ENCODE measurements at places on chromosomes 12 and 14.

GRCh38 chr14:105944632-105945610 lies 418.5 kb downstream of the TMEM121 start:
- peak; percentile 84 for DNase-seq

DNA sequence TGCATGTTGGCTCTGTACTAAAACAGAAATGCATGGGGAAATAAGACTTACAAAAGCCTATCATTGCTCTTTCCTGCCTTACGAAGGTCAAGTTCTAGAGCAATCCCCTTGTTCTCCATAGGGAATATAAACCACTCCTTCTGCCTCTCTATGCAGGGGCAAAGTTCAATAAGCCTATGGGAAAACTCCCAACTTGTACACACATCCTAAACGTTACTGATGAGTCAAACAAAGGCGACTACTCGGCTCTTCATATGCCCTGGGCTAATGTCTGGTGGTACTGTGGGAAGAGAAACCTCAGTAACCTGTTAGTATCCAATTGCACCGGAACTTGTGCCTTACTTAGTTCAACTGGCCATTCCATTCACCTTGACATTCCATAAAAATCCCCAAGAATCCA lies 32.7 kb downstream of the PRMT8 start:
- no peak for DNase-seq

GRCh38 chr14:63986789-63987533 lies 134.2 kb downstream of the SYNE2 start:
- no peak for DNase-seq

- no peak for DNase-seq
Measured at GRCh38 chr12:73678335-73678734, 859.3 kb upstream of the ATXN7L3B start.

DNA sequence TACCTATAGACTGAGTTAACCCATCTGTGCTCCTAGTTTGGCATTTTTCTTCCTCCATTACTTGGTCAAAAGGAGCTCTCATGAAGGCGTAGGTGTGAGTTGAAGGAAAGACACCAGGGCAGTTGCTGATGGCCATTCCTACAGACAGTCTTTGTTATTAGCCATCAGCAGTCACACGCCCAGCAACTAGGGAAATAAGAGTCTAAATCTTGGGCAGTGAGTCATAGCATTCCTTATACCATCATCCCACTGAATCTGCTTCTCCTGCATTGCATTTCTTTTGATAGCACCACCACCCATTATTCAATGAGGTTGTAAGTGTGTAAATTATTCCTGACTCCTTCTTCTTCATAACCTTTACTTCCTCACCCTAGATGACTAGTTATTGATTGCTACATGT lies 150.9 kb upstream of the IGF1 start:
- DNase-seq, result no peak

DNA sequence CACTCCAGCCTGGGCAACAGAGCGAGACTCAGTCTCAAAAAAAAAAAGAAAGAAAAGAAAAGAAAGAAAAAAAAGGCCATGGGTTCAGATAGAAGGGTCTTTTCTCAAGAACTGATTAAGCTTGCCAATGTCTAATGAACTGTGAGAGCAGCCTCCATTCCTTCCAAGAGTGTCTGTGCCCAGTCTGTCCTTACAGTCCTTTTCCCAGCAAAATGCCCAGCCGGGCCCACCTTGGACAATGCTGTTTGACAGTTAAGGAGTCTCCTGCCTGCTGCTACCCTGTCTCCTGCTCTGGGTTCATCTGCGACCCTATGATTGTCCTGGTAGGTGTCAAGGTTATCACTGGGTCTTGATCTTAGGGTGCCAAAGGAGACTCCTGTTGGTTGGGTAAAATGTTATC lies 21.4 kb downstream of the SYNE3 start:
- DNase-seq, result no peak

GRCh38 chr14:74921053-74921620 lies 1.9 kb downstream of the RPS6KL1 start:
- DNase-seq, result no peak

DNA sequence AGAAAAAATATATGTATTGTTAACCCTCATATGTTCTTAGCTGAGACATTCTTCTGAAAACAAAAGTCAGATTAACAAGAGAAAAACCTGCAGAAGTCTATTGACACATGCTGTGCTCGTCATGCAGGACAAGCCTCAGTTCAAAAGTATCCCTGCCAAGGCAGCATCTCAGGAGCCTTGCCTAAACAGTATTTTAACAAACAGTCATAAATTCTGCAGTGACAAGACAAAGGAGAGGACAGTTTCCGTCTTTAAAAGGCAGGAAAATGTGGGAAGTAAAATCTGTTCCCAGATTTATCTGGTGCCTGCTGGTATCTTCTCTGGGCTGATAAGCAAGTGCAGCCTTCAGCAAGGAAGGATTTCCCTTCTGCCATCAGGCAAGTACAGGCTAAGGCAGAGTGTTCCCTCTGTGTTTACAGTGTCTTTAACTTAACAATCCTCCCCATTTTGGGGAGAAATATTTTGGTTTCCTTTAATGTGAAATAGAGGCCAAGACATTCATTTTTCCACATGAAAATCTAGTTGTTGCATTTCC lies 480.2 kb upstream of the CCDC196 start:
- no peak for DNase-seq

DNA sequence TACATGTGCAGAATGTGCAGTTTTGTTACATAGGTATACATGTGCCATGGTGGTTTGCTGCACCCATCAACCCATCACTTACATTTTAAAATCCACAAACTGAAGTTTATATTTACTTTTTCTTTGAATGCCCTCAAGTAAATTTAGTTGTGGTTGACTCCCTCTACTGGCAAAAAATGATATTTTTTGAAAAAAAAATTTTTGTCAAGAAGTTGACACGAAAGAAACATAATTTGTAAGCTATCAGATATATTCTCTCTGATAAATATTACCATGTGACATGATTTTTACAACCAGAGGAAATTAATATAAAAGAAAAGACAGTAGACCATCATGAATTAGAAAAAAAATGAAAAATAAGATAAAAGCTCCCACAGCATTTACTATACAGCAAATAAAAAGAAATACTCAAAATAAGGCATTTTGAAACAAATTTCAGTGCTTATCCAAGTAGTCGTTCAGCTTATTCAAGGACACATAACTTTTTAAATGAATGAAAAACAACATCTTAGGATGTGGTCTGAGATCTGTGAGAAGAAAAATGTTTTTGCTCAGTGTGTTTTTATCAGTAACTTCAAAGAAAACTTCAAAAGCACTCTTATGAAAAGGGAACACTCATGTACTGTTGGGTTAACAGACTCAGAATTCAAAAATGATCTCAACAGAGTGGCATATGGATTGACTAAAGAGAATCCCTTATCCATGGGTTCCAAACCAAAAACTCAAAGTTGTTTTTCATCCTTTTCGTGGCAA lies 30.0 kb upstream of the GRIP1 start:
- no peak for DNase-seq

GRCh38 chr14:101069228-101069549 lies 165.7 kb upstream of the RTL1 start:
- DNase-seq, result no peak

DNA sequence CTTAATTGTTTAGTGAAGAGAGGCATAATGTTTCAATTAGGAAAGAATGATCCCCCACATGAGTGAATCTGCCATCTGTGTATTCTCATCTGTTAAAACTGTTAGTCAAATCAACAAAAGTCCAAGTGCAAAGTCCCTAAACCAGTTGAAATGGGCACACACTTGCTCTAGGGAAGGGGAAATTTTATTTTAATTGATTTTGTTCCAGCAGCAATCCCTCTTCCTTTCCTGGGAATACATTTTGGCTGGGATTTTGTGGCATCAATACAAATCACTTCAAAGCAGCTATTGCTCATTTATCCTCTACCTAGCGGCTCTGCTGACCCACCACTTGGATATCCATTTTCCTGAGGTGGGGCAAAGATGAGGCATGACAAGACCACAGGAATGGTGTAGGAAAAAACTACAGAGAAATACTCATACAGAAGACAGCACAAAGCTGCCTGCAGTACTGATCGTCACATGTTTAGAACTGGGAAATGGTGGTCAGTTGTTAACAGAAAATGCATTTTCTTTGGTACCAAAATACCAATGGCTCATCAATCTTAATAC lies 9.8 kb upstream of the SSTR1 start:
- no peak for DNase-seq

GRCh38 chr14:43411841-43412240 lies 1095.2 kb downstream of the FSCB start:
- no peak for DNase-seq

DNA sequence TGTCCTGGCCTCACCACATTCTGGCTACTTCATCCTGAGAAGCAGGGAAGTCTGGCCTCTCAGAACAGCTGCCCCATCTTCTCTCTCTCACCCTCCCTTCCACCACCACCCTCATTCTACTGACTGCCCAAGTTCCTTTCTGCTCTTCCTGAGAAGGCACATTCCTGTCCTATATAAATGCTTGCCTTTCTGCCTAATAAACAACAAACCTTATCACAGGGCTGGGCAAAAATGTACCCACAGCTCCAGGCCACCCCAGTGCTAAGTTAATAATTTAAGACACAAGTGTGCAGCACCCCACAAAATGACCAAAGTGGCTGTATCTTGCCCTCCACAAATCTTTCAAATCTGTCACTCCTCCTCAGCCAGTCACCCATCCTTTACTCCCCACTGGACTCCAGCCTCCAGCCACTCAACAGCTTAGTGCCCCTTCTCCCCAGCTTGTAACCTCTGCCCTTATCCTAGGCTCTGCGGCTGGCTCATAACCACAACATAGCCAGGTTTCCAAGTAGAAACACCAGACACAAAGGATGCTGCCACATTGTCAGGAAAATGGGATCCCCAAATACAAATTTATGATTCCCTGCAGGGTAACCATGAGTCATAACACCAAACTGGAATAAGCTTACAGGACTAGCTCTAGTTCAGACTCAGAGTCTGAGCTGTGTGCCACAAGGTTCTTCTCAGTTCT lies 15.0 kb downstream of the OXA1L start:
- DNase-seq, result no peak

DNA sequence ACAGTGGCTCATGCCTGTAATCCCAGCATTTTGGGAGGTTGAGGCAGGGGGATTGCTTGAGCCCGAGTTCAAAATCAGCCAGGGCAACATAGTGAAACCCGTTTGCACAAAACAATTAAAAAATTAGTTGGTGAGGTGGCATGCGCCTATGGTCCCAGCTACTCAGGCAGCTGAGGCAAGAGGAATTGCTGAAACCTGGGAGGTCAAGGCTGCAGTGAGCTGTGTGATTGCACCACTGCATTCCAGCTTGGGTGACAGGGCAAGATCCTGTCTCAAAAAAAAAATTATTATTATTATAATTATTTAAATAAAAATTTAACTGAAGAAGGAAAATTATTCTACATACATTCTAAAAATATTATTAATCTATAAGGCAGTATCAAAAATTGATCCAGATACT lies 164.1 kb downstream of the ITPR2 start:
- DNase-seq, result no peak

DNA sequence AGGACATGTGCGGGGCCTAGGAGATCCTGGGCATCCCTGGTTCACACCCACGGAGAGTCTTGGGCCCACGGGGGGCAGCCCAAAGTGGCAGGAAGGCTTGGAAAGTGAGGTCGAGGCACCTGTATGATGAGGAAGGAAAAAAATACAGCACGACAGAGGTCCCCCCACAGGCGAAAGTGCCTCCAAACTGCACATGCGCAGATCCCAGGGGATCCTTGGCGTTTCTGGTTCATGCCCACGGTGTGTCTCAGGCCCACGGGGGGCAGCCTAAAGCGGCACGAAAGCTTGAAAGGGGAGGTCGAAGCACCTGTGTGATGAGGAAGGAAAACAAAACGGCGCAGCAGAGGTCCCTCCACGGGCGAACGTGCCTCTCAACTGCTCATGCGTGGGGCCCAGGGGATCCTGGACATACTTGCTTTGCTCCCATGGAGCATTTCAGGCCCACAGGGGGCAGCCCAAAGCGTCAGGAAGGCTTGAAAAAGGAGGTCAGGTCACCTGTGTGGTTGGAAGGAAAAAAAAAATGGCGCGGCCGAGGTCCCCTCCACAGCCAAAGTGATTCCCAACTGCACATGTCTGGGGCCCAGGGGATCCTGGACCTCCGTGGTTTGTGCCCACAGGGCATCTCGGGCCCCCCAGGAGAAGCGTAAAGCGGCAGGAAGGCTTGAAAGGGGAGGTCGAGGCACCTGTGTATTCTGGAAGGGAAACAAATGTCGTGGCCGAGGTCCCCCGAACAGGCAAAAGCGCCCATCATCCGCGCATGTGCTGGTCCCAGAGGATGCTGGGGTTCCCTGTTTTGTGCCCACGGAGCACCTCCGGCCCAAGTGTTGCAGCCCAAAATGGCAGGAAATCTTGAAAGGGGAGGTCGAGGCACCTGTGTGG lies 582.6 kb downstream of the ALG10 start:
- no peak for DNase-seq

DNA sequence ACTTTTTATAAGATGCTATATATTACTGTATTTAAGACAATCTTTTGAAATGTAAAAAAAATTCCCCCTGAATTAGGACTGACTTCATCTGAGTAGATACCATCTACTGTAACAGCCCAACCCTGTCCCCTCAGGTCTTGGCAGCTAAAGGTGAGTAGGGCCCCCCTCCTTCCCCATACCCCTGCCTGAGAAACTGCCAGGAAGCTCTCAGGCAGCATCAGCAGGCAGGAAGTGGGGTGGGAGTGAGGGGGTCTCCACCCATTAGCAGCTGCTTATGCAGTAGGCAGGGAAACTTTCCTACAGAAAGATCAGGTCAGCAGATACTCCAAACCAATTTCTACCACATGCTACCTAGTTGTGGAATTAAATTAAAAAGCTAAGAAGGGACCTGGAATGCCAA lies 62.5 kb downstream of the PAX9 start:
- DNase-seq, result no peak

- no peak for DNase-seq
Measured at GRCh38 chr14:76612654-76613053, 148.6 kb upstream of the VASH1 start.

DNA sequence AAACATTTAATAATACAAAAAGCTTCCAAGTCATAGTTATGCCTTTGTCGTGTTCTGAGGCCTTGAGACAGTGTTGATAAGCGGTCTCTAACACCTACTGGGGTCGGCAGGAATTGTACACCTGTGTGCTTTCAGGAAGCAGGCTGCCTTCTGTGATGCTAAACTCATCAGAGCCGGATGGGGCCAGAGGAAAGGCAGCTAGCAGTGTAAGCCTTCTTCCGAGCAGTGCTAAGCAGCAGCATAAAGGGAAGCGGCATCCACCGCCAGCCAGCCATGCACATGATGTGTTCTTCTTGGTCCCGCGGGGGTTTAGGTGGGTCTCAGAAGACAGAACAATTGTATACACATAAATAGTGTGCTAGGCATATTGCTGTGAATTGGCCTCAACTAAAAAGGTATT lies 159.3 kb downstream of the SLC15A4 start:
- no peak for DNase-seq

DNA sequence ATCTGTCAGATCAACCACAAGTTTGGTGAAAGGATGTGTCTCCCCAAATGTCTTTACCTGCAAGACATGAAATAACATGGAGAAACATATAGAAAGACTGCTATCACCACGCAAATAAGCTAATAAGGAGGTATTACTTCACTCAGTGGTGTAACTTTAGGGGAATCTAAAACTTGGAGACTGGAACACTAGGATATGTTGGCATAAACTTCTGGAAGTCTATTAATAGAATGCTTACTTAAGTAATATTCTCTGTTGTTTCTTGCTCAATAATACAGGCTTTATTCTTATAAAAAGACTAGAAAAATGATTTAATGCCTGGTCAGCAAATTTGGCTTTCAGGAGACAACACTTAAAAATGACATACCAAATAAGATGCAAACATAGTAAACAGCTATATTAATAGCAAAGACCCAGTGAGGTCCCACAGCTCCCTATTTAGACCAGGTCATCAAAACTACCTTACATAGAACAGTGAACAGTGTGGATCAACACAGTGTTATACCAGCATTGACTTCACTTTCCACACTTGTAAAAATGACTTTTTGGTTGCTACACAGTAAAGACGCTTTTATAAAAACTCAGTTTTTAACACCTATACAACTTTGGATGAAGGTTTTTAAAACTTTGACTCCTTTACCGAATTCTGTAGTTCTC lies 18.9 kb upstream of the HAL start:
- no peak for DNase-seq
